T-helper 2 cell treated with Interferon-gamma antibody and Interleukin-4, amounts not matched to agents 100 ng/mL and 5 ng/mL, for 36 hours (primary cell): ENCODE measurements at places on chromosomes 5 and 9. TPM values are rescaled to one million over a fixed set of nuclear protein-coding genes. Genes with fewer than 3 reads are reported as not detected.

Gene C9orf72
- 8.2 and 8.8 TPM in 2 replicates for total RNA-seq

Gene ENTREP1
- total RNA-seq = 0.05 TPM in 1 of 2 replicates, not detected in the other

Gene TMEFF1
- 0.16 and 0.27 TPM in 2 replicates for total RNA-seq

Gene ANKRD20A1
- 2.3 and 2.4 TPM in 2 replicates for total RNA-seq

Gene TXNDC8
- not detected in 2 replicates for total RNA-seq

Gene UNC5A
- total RNA-seq = not detected in 2 replicates

Gene IL17B
- total RNA-seq = not detected in 2 replicates

Gene PCDHGB5
- total RNA-seq = 0.55 and 0.61 TPM in 2 replicates

Gene PCDHGB1
- 0.18 and 0.20 TPM in 2 replicates for total RNA-seq

Gene PCDHGA1
- total RNA-seq = 0.09 TPM in 2 replicates

Gene RIMOC1
- 24.2 and 24.6 TPM in 2 replicates for total RNA-seq

Gene MLANA
- total RNA-seq = not detected in 2 replicates

Gene COL15A1
- total RNA-seq = 0.20 and 0.23 TPM in 2 replicates

Gene HSPB3
- not detected in 2 replicates for total RNA-seq

Gene TMC1
- total RNA-seq = not detected in 2 replicates

Gene ZDHHC12
- total RNA-seq = 68.0 and 68.7 TPM in 2 replicates

Gene APBB3
- total RNA-seq = 22.4 and 24.5 TPM in 2 replicates

Gene GAS1
- 0.30 and 0.39 TPM in 2 replicates for total RNA-seq

Gene SLC4A9
- not detected in 2 replicates for total RNA-seq

Gene SLC6A19
- total RNA-seq = not detected in 2 replicates

Gene ACOT12
- total RNA-seq = not detected in 2 replicates

Gene OLFML2A
- total RNA-seq = not detected in 2 replicates

Gene RGS7BP
- not detected in 2 replicates for total RNA-seq

Gene CNOT8
- total RNA-seq = 70.4 and 75.7 TPM in 2 replicates

Gene GABRA6
- total RNA-seq = not detected in 2 replicates

Gene RNF183
- 0.45 TPM in 1 of 2 replicates, not detected in the other for total RNA-seq

Gene MARVELD2
- 0.16 and 0.20 TPM in 2 replicates for total RNA-seq

Gene MGAT4B
- 82.5 and 86.8 TPM in 2 replicates for total RNA-seq
